Foreskin keratinocyte (primary cell): ENCODE measurements at places on chromosomes 7 and 10. TPM values are rescaled to one million over a fixed set of nuclear protein-coding genes. Genes with fewer than 3 reads are reported as not detected.

Gene KNDC1
- total RNA-seq: 0.03 and 0.04 TPM in 2 replicates

DNA sequence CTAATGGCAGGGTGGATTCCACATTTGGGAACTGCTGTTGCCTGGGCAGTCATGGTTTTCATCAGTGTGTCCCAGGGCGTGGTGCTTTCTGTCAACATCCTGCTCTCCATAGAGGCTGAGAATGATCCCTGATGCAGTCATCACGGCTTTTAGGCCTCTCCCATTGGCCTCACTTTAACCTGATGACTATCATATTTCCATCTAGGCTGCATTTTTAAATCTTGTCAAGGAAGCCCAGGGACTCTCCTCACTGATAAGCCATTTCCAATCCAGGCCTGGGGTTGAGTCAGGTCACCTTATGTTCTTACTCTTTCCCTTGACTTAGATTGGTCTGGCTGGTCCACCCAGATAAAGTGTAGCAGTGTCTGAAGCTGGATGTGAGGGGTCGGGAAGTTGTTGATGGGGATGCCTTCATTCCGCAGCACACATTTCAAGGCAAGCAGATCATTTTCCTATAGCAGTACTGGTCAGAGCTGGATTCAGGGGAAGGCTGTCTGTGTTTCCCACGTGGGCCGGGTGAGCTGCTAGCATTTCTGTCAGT lies 177.0 kb downstream of the AUTS2 start:
- DNase-seq: peak; percentile 60

DNA sequence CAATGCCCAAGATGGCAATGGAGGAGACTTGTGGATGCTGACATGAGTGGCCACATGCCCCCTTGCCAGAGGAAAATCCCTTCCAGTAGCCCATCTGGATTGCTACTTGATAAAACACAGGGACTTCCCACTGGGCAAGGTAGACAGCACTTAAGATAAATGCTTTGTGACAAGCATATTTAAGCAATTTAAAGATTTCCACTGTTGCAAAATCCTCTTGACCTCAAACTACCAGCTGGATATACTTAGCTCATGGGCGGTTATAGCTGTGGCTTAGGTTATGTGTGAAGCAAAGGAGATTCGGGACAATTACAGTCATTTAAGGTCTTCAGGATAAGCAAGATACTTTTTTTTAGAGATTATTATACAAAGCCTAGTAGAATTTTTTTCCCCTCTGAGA lies 238.1 kb downstream of the BMPER start:
- no peak for DNase-seq

Gene STX1A
- total RNA-seq: 15.9 and 20.1 TPM in 2 replicates

DNA sequence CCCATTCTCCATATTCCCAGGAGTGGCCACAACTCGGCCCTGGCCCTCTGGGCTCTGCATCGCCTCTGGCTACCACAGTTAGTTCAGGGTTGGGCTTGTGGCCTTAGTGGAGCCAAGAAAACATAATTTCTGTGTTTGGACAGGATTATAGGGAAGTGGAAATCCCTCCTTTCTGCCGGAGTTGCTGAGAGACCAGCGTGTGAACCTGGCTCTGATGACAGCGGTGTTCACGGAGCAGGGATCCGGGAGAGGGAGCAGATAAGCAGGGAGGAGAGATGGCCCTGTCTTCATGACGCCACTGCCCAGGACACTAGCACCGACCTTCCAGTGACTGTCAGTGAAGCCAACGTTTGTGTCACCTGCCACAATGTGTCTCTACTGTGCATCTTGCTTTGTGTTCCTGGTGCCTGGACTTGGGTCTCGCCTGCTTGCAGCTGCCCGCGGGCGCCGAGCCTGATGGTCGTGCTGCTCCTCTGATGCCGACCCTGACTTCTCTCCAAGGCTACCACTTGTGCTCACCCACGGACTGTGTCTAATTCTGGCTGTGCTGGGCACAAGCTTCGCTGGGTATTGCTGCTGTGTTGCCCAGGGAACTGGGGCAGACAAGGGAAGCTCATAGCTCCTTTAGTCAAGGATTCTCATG lies 67.0 kb upstream of the VIPR2 start:
- no peak for DNase-seq

GRCh38 chr7:101099969-101100781 lies 14.9 kb downstream of the TRIM56 start:
- peak; percentile 96 for DNase-seq

DNA sequence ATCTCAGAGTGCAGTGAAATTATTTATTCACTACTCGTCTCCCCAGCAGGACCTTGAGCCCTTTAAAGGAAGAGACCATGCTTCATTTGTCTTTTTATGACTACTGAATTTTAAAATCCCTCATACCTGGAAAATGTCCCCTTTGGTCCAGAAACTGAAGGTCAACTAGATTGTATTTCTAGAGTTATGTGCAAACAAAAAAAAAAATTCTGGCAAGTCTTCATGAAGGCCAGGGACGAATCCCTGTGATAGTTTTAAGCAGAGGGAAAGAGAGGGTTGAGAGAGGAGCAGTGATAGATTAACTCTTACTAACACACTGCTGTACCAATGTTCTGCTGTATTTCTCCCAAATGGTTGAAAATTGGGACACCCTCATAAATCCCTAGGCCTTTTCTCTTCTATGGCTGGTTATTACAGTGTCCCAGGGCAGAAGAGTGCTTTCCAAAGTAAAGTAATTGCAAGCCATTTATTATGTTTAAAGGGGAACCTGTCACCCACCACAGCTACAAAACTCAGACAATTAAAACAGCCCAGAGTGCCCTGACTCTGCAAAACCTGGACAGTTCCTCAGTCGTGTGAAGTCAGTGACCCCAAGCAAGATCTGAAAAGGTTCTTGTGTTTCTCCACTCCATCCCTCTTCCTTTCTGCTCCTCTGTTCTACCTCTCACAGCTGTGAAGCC lies 182.8 kb upstream of the AOAH start:
- DNase-seq: no peak

DNA sequence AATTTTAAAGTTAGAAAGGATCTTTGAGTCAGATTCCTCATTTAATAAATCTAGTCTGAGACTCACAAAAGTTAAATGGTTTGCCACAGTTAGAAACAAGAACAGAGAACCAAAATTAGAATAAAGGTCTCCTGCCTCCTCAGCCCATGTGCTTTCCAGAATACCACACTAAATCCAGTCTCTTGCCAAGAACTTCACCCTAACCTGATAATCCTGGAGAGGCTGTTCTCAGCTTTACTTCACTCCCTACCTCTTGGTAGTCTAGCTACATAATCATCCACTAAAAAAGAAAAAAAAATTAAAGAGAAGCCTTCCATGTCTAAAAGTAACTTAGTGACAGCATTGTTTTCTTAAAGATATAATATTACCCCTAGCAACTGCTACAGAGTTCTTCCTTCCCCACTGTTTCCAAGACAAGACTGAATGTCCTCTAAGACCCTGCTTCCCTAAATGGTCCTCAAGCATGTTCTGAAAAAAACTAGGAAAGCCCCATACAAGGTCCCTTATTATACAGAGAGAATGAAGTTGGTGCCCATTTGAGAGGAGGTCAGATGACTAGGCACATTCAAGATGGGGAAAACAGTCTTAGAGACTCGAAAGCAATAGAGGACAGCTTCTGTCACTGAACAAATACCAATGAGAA lies 56.8 kb downstream of the ZNF438 start:
- DNase-seq: no peak

DNA sequence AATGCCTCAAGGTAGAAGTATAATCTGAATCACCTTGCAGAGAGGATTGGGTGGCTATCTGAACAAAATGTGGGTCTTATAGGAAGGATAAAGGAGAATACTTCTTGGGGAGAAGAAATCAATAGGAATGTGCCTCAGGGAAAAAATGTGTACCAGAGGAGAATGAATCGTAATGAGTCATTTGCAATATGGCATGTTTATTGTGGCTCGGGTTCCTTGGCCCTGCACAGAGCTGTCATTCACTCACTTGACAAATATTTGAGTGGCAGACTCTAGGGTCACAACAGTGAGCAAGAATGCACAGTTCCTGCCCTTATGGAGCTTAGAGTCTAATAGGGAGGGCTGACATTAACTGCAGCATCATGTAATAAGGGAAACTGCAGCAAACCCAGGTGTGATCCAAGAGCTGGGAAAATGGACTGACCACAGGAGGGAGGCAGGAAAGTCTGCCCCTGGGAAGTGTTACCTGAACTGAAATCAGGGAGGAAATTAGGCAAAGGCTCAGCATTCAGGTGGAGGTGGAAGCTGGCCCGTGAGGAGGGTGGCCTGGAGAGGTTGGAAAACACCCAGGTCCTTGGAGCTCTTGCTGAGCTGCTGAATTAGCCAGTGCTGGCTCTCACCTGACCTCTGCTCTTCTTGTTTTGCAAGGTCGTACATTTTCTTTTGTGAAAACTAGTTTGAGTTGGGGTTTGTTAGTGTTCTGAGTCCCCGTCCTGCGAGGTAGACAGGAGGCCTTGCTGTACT lies 203.9 kb downstream of the FRMD4A start:
- DNase-seq: peak; percentile 75

Gene HABP2
- not detected in 2 replicates for total RNA-seq

Gene KAZALD1
- 0.27 and 0.32 TPM in 2 replicates for total RNA-seq

Gene ADAMTS14
- 0.10 TPM in 1 of 2 replicates, not detected in the other for total RNA-seq

- no peak for DNase-seq
These were observed 3.3 kb downstream of the ZNF503 start for GRCh38 chr10:75398200-75398691.

GRCh38 chr10:36669615-36670352 lies 455.6 kb upstream of the ANKRD30A start:
- no peak for DNase-seq

DNA sequence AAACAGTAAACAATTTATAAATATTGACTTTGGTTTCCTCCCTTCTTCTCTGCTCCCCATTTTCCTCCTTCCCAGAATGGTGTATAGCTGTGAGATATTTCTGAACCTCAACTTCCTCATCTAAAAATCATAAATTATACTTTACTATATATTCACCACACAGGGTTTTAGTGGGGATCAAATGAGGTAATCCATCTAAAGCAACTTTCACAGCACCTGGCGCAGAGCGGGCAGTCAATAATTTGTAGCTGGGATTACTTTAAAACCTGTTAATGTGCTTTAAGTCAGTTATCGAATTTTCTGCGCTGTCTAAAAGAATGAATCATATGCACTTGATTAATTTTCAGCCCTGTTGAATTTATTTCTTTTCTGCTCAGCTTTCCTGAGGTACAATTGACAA lies 172.7 kb downstream of the PTEN start:
- no peak for DNase-seq
